ENCODE measurements at places on chromosomes 7 and 10.

GRCh38 chr7:137771273-137771672 lies 75.5 kb downstream of the DGKI start:
- DNase-seq: no peak

GRCh38 chr10:113547426-113547825 lies 5.4 kb upstream of the HABP2 start:
- no peak for DNase-seq

DNA sequence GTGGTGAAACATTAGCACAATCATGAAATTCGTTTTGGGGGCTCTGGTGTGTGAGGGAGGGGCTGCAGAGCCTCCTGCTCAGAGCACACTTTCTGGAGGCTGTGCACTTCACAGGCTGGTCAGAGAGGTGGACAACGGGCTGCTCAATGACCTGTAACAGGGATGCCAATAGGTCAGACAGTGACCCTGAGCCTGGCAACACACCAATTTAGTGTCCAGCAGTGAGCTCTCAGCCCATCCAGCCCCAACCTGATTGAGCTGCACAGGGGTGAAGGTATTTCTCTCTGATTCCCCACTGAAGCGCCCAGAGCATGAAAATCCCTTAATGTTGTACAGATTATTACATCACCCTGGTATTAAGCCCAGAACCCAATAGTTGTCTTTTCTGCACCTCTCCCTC lies 191.3 kb upstream of the ZNF32 start:
- no peak for DNase-seq

GRCh38 chr10:119644205-119644814 lies 6.9 kb upstream of the BAG3 start:
- no peak for DNase-seq

GRCh38 chr7:37142958-37143357 lies 305.7 kb downstream of the ELMO1 start:
- DNase-seq: no peak

DNA sequence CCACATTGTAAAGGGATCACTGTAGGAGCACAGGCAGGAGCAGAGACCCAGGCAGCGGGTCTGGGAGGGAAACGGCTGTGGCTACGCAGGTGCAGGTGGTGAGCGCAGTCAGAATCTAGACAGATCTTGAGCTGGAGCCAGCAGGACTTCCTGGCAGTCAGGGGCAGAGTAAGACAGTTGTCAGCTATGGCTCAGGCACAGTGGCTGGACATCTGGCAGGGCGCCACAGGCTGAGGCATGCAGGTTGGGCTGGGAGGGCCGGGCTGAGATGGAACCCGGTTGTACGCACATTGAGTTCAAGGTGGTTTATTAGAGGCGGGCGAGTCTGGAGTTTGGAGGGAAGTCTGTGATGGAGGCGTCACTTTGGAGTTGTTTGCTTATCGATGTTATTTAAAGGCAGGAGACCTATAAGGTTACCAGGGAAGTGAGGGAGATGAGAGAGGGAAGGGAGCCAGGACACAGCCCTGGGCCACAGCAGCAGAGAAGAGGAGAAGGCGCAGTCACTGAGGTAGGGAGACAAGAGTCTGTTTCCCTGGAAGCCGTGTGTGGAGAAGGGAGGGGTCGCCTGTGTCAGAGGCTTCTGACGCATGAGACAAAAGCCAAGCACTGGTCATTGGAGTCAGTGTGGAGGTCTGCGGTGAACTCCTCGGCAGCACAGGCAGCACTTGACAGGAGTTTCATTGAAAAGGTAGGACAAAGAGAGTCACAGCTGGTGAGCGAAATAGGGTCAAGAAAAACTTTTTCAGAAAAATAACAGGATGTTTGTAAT lies 73.8 kb downstream of the LANCL2 start:
- DNase-seq: no peak

DNA sequence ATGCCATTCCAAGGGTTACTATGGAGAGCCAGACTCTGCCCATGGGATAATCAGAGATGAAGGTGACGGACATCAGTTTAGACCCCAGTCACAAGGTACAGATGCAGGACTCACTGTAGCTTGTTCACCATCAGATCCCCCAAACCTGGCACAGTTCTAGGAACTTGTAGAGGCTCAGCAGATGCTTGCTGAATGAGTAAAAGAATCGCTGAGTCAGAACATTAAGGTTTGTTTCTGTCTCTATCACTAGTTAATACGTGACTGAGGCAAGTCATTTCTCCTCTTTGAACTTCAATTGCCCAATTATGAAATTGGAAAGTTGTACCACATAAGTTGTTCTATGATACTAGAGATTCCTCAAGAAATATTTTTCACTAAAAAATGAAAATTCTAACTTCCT lies 65.1 kb downstream of the PPP1R3C start:
- no peak for DNase-seq

DNA sequence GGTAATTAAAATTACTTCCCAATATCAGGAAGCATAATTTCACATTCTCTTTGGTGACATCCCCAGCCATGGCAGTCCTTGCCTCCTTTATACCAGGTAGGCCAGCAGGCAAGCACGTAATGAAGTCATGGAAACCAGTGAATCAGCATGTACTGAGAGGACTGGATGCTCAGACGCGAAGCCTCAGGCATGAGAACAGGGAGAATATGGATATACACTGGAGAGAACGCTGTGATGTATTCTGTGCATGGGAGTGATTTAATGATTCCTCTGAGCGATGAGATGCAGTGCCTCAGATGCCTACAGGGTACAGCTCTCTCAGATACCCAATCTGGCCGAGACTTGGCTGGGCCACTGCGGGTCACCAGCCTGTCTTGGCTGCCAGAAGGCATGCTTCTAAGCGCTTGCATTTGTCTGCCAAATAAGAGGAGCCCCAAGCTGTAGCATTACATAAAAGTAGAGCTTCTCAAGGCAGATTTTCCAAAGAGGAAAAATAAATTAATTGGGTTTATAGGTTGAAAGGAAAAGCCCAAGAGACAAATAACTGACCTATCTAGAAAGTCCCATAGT lies 238.1 kb downstream of the RELN start:
- no peak for DNase-seq

DNA sequence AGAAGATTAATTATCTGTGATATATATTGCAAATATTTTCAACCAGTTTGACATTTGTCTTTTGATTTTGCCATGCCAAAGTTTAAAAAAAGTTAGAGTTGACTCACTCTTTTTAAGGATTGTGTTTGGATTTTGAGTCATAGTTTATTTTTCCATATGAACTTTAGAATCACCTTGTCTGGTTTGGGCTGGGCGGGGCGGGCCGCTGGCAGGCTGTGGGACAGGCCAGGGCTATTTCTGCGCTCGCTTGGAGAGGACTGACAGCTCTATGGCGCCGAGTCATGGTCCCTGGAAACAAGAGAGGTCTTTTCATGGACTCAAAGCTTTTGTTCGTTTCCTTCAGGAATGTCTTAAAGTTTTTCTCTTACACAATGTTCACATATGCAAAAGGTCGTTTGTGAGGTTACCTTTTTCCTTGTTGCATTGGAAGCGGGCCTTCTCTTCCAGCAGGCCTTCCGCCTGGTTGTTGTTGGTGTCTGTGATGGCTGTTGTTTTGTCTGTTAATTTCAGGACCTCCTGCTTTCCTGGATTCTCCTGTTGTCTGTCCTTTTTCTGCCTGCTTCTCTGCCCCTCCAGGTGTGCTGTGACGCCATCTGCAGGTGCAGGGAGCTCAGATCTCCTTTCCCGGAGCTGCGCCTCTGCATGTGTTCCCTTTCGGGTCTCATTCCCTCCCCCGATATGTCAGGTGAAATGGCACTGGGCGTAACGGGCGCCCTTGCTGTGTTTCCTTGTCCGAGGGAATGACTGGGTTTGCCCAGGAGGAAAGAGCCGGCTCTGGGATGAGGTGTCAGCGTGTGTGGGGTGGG lies 53.8 kb downstream of the INPP5A start:
- DNase-seq: no peak

- DNase-seq: no peak
Measured at GRCh38 chr10:96918214-96919002, 86.3 kb downstream of the LCOR start.

DNA sequence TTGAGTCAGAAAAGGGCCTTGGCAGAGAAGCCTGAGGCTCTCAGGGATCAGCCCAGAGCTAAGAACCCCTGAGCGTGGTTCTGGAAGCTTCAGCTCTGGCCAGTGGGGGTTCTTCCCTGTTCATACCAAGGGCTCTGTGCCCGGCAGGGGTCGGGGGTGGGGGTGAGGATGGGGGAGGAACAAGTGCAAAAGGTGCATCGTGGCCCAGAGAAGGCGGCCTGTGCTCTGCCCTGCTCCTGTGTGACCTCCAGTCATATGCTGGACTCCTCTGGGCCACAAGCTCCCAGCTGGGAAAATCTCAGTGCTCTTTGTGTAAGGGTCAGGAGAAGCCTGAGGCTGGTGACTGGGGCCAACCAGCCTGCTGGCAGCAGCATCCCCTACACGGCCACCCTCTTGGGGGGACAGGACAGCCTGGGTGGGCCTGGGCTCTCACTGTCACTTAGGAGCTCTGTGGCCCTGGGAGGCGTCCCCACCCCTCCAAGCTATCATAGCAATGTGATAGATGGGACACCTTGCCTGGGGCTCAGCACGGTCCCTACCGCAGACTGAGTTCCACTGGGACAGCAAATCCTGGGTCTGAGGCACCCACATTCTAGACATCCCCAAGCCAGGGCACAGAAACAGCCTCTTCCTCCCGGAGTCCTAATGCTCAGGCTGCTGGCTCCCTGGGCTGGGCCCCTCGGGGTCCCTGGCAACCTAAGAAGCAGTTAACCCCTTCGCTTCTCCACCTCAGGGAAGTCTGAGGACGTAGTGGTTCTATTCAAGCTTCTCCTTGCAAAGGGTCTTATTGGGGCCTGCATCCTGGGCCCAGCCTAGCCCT lies 2.5 kb downstream of the MMRN2 start:
- no peak for DNase-seq

GRCh38 chr10:66151346-66151745 lies 774.5 kb upstream of the LRRTM3 start:
- DNase-seq: no peak

DNA sequence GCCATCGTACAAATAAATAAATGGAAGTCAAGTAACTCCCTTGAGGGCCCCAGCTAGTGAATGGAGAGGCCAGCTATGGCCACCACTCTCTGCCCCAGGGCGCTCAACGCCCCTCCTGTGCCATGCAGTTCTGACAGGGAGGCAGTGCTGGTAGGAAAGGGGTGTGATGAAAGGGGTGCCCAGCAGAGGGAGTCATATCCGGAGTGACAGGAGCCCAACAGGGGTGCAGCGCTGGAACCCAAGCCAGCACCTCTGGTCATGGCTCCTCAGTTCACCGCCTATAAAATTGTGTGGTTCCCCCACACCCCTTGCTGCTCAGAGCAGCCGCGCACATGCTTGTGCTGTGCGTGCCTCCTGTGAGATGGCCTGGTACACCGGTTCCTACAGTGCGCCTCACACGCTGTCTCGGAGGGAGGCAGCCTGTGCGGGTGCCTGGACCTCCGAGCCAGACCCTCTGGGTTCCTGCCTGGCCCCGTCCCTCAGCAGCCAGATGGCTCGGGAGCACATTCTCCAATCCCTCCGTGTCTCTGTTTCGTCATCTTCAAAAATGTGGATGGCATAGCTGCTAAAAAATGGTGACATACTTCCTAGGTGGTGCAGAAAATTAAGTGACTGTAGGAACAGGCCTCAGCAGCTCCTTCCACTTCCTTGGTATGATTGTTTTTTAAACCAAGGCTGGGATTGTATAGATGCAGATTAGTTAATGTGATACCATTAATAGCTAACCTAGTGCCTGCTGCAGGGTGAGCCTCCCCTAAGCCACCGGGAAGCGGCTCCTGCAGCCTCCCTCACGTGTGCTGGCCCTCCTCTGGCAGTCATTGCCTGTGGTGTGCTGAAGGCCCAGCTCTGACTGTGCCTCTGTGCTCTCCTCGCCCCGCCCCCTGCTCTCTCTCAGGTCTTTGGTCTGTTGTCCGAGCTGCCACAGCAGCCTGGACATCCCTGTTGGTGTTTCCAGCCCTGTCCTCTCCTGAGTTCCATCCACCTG lies 125.8 kb downstream of the EGFR start:
- no peak for DNase-seq

DNA sequence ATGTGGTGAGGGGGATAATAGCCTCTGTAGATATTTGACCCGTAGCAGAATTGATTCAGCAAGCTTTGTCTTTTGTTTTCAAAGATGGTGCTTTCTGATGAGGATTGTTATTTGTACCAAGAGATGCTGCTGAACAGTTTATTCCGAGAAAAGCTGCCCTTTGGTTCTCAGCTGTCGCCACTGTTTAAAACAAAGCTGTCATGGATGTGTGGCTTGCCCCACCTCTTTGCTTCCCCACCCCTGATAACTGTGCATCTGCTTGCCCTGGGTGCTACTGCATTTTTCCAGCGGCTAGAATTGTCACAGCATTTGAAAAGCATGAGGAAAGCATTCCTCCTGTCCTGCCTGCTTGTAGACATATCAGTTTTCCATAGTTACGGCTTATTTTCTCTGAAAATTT lies 226.9 kb upstream of the CSTF2T start:
- DNase-seq: no peak

- DNase-seq: no peak
Measured at GRCh38 chr7:119802147-119802546, 470.8 kb upstream of the KCND2 start.

DNA sequence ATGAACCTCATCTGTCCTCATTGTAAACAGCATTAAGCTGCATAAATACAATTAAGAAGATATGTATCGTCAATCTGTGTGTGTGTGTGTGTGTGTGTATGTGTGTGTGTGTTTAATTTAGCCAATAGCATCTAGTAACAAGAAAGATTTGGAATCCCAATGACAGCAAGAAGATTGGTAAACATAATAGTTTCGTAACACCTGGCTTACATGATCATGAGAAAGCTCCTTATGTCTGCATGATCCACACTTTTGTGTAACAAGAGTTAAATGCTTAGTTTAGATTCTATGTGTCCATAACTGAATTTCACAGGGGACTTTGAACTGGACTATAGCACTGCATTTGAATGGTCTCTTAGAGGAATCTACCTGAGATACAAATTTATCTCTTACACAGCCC lies 191.0 kb upstream of the BET1 start:
- DNase-seq: no peak

DNA sequence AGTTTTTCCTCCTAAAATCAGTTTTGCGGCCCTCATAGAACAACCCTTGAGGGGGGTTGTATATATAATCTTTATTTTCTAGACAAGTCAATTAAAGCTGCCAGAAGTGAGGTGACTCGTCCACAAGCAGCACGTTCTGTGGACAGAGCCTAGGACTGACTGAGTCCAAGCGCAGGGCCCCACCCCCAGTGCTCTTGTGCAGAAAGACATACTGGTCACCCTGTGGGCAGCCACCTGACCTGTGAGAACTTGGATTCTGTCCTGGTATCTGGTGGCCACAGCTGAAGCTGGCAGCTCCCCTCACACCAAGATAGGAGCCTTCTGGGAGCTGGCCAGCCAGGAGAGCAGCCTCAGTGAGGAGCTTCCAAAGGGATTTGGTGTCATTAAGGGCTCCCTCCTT lies 89.3 kb downstream of the GRK5 start:
- no peak for DNase-seq

GRCh38 chr10:8130973-8131911 lies 76.8 kb downstream of the GATA3 start:
- DNase-seq: no peak
